ENCODE measurements at places on chromosomes 6 and 20.

DNA sequence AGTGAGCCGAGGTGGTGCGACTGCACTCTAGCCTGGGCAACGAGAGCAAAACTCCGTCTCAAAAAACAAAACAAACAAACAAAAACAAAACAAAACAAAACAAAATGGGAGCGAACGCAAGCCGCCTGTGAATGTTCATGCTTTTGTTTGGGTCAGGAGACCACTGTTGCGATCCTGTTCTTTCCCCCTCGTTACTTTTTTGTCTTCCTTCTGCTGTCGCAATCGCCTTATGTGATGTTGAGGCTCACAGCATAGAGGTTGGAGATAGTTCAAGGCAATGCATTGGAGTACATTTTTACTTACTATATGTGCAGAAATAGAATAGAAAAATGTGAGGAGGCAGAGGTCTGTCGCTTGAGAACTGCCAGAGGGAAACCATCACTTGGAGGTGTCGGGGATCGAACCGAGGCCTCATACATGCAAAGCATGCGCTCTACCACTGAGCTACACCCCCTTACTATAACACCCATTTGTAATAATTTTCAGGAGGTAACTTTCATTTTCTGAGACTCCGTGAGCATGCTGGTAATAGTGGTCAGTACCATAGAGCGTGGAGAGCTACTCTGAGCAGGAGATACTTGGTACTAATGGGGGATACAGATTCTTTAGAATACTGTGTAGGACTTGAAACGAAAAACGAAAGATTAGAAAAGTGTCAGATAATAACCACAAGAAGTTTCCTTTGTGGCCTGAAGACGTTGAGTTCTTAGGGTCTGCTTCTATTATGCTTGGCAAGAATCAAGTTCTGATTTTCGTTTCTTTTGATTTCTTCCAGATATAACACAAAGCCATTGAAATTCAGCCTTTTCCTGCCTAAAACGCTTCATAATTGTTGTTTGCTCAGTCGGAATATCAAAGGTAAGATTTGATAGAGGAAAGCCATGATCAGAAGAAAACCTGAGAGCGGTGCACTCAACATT, 121.1 kb downstream of the TRIM27 start:
- peak; percentile 37 for DNase-seq

GRCh38 chr6:12414096-12414675, 124.0 kb downstream of the EDN1 start:
- peak; percentile 22 for DNase-seq

GRCh38 chr6:106927531-106928398, 46.8 kb downstream of the CD24 start:
- DNase-seq = peak; percentile 6

GRCh38 chr6:83068616-83069015, 1.1 kb downstream of the DOP1A start:
- no peak for DNase-seq

DNA sequence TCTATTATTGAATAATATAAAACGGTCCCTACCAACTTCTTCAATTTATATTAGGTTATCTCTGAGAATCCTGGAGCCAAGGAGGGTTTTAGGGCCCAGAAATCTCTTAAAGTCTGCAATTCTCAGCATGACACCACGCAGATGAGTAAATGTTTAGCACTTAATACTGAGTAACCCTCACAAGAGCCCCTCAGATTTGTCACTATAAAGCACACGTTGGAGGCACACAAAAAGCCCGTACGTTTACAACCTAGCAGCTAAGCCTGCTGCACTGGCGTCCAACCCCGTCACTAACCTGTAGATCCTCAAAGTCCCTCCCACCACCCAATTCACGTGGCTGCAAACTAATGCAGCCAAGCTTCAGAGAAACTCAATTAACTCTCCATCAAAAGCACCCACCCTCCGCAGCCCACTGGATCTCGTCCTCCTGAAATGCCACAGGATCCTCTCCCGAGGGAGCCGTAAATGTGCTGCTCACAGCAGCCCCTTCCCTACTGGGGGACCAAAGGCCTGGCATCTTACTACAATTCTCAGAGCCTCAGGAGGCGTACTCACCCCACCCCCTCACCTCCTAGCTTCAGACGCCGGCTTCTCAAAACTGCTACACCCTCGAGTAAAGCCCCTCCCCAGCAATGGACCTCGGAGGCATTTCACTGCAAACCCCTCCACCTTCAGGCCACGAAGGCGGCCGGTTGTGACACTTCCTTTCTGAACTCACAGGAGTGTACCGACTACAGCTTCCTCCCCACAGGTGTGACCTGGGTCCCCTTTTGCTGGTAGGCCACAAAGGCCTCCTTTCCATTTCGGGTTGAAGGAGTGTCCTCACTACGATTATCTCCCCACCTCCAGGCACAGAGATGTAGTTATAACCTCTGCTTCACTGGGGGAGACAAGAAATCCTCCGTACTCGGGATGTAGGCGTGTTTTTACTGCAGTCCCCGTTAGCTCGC, 909 bp downstream of the CPNE1 start:
- peak; percentile 6 for DNase-seq

DNA sequence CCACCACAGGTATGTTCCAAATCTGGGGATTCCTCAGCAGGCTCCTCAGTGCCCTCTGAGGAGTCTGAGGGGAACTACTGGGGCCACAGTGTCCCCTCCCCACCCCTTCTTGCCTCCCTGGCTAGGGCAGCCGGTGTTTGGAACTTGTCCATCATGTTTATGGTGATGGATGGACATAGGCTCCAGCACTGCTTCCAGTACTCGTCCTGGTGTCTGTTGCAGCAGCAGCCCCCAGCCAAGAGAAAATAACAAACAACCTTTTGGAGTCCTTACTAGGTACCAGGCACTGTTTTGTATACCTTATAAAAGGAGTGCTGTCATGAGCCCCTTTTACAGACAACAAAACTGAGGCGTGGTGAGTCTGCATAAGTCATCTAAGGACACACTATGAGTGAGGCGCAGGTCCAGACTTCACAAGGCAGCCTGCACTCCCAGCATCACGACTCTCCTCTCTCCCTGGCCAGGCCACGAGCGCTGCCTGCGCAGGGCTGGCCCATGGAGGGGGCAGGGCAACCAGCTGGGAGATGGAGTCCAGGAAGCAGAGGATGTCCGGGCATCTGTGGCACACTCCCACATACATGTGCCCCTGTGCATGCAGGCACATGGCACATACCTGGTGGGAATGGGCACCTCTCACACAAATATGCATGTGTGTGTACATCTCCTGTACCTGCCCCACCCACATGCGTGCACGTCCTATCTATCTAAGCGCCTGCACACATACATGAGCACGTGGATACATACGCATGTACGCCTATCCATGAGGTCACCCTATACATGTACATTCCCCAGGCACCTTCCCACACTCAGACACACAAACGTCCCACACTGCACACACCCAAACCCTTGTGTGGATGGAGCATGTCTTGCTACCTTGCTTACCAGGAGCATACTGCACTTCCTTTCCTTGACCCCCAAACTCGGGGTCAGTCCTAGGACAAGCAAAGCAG, 152.7 kb downstream of the VEGFA start:
- no peak for DNase-seq

DNA sequence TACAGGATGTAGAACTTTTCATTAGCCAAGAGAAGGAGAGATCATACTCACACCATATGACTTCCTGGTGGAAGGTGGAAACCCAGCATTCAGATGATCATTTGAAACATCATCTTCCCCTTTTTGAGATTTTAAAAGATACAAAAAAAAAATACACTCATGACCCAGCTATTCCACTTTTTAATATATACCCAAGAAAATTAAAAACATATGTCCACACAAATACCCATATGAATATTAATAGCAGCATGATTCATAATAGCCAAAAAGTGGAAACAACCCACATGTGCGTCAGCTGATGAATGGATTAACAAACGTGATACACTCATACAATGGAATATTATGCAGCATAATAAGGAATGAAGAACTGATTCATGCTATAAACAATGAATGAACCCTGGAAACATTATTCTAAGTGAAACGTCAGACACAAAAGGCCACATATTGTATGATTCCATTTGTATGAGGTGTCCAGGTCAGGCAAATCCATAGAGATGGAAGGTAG, 130.0 kb upstream of the SGK1 start:
- peak; percentile 97 for DNase-seq

GRCh38 chr6:151589667-151590066, 95.8 kb downstream of the CCDC170 start:
- DNase-seq = no peak

DNA sequence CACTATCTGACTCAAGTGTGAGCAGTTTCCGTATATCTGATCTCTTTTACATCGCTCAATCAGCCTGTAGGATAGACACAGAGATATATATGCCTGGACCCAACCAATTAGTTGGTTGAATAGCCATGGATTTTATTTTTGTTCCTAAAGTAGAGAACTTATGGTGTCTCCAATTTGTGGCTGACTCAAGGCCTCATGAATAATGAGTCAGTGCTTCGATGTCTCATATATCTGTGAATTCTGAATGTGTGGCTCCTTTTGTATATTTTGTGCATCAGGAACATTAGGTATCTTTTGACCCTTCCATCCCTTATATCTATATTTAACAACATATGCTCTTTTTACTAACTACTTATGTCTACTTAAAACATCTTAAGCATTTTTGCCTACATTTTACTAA, 64.5 kb downstream of the OR2B2 start:
- no peak for DNase-seq

DNA sequence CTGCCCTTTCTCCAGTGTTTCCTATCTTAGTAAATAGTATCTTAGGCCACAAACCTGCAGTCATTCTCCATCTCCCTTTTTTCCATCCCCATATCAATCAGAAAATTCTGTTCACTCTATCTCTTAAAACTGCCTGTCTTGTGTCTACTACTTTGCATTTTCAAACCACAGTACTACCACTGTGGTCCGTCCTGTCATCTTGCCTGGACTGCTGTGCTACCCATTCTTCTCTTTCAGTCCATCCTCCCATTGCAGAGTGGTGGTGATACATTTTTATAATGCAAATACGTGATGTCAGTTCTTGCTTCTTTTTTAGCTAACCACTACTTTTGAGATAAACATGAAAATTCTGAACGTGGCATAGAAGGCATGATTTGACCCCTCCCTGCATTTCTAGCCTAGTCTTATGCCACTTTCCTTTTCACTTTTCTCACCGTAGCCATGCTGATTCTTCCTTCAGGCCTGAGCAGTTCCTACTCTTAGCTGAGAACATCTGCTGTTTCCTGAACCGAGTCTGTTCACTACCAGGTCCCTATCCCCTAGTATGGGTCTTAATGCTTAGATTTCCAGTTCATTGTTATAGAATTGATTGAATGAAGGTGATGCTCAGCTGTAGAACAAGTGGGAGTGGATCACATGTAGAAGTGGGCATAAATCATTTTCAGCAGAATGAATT, 13.8 kb downstream of the TBPL1 start:
- DNase-seq = no peak

- DNase-seq = no peak
These were observed 8.1 kb upstream of the APCDD1L start for GRCh38 chr20:58523072-58523970.

- DNase-seq = no peak
These were observed 37.2 kb upstream of the TSPYL1 start for GRCh38 chr6:116316772-116317467.

DNA sequence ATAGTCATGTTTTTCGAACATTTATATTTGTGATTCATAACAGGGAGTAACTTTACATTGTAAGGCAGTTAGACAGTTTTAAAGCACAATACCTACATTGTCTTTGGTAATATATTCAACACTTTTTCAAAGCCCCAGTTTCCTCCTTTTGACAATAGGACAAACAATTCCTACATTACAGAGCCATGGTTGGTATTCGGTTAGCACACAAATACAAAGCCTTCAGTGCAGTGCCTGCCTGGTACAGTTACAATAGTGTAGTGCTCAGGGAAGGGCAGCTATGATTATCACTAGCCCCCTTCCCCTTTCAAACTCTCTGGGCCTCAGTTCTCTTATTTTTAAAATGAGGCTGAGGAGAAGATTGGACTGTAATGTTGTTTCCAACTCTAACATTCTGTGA, 207.8 kb downstream of the TPBG start:
- DNase-seq = no peak

GRCh38 chr6:57261926-57262325, 39.8 kb upstream of the RAB23 start:
- peak; percentile 42 for DNase-seq

- no peak for DNase-seq
These were observed 52.1 kb downstream of the FAXC start for GRCh38 chr6:99297415-99297814.

DNA sequence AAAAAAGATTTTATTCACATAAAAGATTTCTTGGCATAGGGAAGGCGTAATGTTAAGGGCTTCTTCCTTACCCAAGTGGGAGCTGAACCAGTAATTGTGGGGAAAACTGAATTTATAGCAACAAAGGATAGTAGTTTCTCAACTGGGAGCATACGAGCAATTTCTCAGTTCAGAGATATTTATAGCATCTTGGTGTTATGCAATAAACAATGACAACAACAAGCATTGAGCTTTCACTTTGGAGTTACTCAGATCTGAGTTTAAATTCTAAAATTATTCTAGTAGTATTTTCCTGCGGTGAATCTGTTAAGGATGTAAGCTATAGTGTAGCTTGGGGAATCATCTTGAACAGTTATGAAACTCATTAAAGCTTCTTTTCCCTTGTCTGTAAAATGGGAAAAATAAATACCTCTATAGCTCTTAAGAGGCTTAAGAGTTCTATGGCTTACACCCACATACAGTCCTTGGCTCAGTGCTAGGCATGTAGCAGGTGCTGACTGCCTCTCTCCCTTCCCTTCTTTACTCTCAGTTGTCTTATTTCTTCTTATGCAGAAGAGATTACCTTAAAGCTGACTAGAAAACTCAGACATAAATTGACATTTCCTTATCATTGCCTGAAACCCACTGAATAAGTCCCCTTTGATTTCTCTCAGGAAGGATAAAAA, 58.8 kb downstream of the SAMD5 start:
- no peak for DNase-seq

GRCh38 chr6:6952484-6952883, 155.3 kb upstream of the RREB1 start:
- no peak for DNase-seq

DNA sequence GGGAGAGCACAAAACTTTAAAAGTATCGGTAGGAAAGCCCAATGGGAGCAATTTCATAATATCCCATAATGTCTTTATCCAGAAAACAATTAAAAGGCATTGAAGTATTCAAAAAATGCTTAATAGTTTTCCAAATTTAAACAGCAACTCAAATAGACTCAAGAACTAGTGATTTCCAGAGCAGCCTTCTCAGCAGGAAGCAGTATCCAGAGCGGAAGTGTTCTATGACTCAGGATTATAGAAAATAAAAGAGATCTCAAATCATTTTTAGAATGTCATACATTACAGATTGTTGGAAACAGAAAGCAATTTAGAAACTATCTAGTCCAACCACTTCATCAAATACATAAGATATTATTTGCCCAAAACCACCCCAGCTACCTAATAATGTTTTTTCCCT, 79.3 kb downstream of the COL12A1 start:
- no peak for DNase-seq

DNA sequence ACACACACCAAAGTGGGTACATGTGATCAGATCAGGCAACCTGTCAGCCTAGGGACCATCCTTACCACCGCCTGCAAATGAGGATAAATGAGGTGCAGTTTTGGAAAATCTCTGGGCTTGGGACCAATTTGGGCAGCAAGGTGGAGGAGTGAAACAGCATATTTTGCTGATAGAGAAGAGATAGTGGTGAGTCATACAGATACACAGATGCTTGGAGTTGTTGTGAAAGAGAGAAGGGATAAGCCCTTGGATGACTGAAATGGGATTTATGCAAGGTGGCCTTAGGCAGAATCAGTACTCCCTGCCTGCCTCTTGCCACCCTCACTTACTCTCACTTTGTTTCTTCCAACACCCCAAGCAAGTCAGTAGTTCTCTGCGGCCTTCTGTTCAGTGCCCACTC, 34.7 kb downstream of the BMP2 start:
- DNase-seq = no peak

Data from AG10803 (cell line).